ENCODE measurements at places on chromosomes 2 and 18.

DNA sequence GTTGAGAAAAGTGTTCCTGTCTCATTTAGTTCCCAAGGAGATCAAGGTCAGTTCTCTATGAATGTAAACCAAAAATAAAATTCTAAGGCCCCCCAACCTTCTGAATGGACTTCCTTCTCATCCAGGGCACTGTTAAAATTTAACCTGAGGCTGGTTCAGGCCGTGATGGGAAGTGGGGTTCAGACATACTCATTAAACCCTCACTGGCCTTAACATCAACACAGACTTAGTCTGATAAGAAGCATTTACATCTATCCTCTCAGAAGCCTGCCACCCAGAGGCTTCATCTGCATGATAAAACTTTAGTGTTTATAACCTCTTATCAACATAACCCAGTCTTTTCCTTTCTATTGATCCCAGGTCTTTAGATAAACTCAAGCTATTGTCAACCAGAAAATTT, 22.4 kb downstream of the ITSN2 start:
- DNase-seq: no peak

GRCh38 chr2:239693330-239693729, 292.5 kb upstream of the HDAC4 start:
- DNase-seq: no peak

DNA sequence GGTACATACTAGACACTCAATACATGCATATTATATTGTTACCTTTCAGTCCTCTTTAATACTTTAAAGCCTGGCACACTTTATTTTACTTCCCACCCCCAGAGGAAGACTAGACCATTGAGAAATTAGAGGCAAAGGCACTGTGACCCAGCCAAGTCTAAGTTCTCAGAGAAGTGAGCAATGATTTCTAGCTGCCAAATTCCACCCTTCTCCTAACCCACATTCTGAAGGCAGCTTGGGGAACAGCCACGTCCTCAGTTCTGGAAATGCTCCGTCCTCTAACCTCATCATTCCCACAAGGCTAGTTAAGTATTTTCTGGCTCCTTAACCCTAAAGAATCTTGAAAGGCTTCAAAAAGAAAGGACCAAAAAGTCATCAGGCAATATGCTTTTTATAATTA, 86.6 kb downstream of the COL5A2 start:
- DNase-seq: no peak

DNA sequence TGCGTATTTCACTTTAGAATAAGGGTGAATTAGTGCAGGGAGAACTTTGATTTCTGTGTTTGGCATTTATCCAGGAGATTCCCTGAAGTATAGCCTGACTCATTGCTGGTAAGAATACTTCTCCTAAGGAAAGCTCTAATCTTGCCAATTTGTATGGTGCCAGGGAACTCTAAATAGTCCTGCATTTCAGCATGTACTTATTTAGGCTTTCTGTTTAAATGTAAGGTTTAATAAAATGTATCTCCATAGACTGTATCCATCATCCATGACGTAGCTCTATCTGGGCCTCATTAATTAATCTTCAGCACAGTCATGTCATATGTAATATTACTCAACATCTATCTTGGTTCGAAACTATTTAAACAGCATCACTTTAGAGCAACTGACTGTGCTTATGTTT, 127.7 kb downstream of the DOK6 start:
- DNase-seq: no peak

- DNase-seq: no peak
Measured at GRCh38 chr2:172908275-172908674, 167.4 kb upstream of the MAP3K20 start.

GRCh38 chr2:157216286-157216965, 41.1 kb upstream of the GALNT5 start:
- DNase-seq: no peak

DNA sequence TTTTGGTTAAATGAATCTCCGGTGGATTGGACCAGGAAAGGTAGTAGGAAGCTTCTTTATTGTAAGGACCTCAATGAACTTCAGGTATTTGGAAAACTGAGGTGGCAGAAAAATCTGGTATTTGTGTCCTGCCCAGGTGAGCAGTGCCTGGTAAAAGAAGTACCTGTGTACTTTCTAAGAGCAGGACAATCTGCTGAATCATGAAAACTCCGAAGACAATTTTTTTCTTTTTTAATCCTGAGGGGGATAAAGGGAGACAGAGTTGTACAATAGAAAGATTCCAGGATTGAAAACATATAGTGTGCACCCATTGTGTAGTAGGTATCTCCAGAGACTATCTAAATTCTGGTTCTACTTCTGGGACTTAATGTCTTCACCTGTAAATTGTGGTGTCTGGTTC, 191.8 kb upstream of the SPOPL start:
- DNase-seq: no peak

- no peak for DNase-seq
Measured at GRCh38 chr2:2039826-2040225, 291.2 kb downstream of the MYT1L start.

Measured in CD4-positive, alpha-beta T cell treated with Interleukin-6 at 100 ng/mL for 8 hours (primary cell).